Myometrial cell (primary cell): ENCODE measurements at places on chromosomes 1 and 21. TPM values are rescaled to one million over a fixed set of nuclear protein-coding genes. Genes with fewer than 3 reads are reported as not detected.

RHCE gene
- total RNA-seq = 0.53 and 0.58 TPM in 2 replicates

FOXE3 gene
- not detected in 2 replicates for total RNA-seq

CRB1 gene
- total RNA-seq = not detected in 2 replicates

CYP2J2 gene
- 0.18 TPM in 1 of 2 replicates, not detected in the other for total RNA-seq

TPTE gene
- total RNA-seq = not detected in 2 replicates

ATP5IF1 gene
- total RNA-seq = 231 and 311 TPM in 2 replicates

ZNF436 gene
- 5.8 and 9.7 TPM in 2 replicates for total RNA-seq

CLEC20A gene
- total RNA-seq = 1.4 TPM in 1 of 2 replicates, not detected in the other

RHBG gene
- not detected in 2 replicates for total RNA-seq

ILDR2 gene
- total RNA-seq = 0.29 TPM in 1 of 2 replicates, not detected in the other

LCA5L gene
- 1.2 and 2.3 TPM in 2 replicates for total RNA-seq

OLIG2 gene
- not detected in 2 replicates for total RNA-seq

TRIM46 gene
- total RNA-seq = 3.7 and 5.8 TPM in 2 replicates

KCNN3 gene
- not detected in 2 replicates for total RNA-seq

SYDE2 gene
- 4.0 and 5.0 TPM in 2 replicates for total RNA-seq

FCMR gene
- 1.2 TPM in 1 of 2 replicates, not detected in the other for total RNA-seq

DTL gene
- 6.1 and 7.8 TPM in 2 replicates for total RNA-seq

SLC39A1 gene
- total RNA-seq = 139 and 147 TPM in 2 replicates

MAP10 gene
- total RNA-seq = 1.2 TPM in 2 replicates

ZYG11A gene
- total RNA-seq = 0.86 and 0.89 TPM in 2 replicates

PAPPA2 gene
- under 0.01 and 0.35 TPM in 2 replicates for total RNA-seq

C8A gene
- total RNA-seq = not detected in 2 replicates

ATG4C gene
- total RNA-seq = 8.6 and 10.6 TPM in 2 replicates

BTBD19 gene
- total RNA-seq = 2.0 and 5.1 TPM in 2 replicates

SMIM12 gene
- total RNA-seq = 25.1 and 31.9 TPM in 2 replicates

MOV10 gene
- total RNA-seq = 32.0 and 47.1 TPM in 2 replicates

SLAMF9 gene
- total RNA-seq = not detected in 2 replicates

GNAT2 gene
- under 0.01 and 0.89 TPM in 2 replicates for total RNA-seq

CLCN6 gene
- 12.9 and 15.9 TPM in 2 replicates for total RNA-seq

GJA8 gene
- not detected in 2 replicates for total RNA-seq

SHISAL2A gene
- total RNA-seq = not detected in 2 replicates

RPTN gene
- total RNA-seq = not detected in 2 replicates

HMCN1 gene
- total RNA-seq = under 0.01 and 0.29 TPM in 2 replicates

PROX1 gene
- total RNA-seq = 0.35 TPM in 1 of 2 replicates, not detected in the other

GBP5 gene
- total RNA-seq = not detected in 2 replicates

RGS16 gene
- not detected in 2 replicates for total RNA-seq

MSH4 gene
- not detected in 2 replicates for total RNA-seq

MRPS14 gene
- 15.3 and 16.7 TPM in 2 replicates for total RNA-seq

TSPAN1 gene
- 0.29 TPM in 1 of 2 replicates, not detected in the other for total RNA-seq

CD53 gene
- total RNA-seq = not detected in 2 replicates

GNAI3 gene
- total RNA-seq = 11.2 and 13.1 TPM in 2 replicates

CR1L gene
- total RNA-seq = not detected in 2 replicates

SV2A gene
- total RNA-seq = 22.2 and 23.4 TPM in 2 replicates
